ENCODE measurements at places on chromosomes 6 and 20.

- no peak for DNase-seq
These were observed 98.7 kb upstream of the LAMA2 start for GRCh38 chr6:128784266-128784665.

GRCh38 chr6:15279047-15279661 lies 33.3 kb downstream of the JARID2 start:
- no peak for DNase-seq

GRCh38 chr6:148423601-148424270 lies 81.1 kb downstream of the SASH1 start:
- DNase-seq, result no peak

- DNase-seq, result no peak
These were observed 1343.6 kb upstream of the CITED2 start for GRCh38 chr6:140718021-140718420.

DNA sequence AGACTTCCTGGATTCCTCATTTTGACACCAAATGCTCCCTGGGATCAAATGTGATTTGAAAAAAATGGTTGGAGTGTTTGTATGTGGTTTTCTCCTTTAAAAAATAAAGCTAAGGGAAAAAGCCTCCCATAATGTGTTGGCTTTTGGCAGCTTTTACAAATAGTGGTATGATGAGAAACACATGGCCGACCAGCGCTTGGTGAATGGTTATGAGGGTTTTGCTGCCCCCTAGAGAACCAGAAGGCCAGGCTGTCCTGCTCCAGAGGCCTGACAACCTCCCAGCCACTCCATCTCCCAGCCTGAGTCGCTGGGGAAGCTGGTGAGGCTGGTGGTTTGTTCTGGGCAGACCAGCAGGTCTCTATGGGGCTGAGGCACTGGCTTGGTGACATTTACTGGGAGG lies 69.3 kb downstream of the CLIC5 start:
- no peak for DNase-seq
